ENCODE measurements at places on chromosomes 3 and 15.
A peak's percentile ranks its signal among the peaks of the same experiment; 100 is the strongest.

GRCh38 chr3:124174910-124175874, 183.3 kb upstream of the ROPN1 start:
- DNase-seq = no peak

- no peak for DNase-seq
These were observed 560.8 kb downstream of the OCA2 start for GRCh38 chr15:27538325-27538724.

GRCh38 chr15:28989239-28989830, 103.6 kb downstream of the APBA2 start:
- DNase-seq = no peak

- no peak for DNase-seq
These were observed 41.8 kb downstream of the IQCB1 start for GRCh38 chr3:121793078-121793477.

DNA sequence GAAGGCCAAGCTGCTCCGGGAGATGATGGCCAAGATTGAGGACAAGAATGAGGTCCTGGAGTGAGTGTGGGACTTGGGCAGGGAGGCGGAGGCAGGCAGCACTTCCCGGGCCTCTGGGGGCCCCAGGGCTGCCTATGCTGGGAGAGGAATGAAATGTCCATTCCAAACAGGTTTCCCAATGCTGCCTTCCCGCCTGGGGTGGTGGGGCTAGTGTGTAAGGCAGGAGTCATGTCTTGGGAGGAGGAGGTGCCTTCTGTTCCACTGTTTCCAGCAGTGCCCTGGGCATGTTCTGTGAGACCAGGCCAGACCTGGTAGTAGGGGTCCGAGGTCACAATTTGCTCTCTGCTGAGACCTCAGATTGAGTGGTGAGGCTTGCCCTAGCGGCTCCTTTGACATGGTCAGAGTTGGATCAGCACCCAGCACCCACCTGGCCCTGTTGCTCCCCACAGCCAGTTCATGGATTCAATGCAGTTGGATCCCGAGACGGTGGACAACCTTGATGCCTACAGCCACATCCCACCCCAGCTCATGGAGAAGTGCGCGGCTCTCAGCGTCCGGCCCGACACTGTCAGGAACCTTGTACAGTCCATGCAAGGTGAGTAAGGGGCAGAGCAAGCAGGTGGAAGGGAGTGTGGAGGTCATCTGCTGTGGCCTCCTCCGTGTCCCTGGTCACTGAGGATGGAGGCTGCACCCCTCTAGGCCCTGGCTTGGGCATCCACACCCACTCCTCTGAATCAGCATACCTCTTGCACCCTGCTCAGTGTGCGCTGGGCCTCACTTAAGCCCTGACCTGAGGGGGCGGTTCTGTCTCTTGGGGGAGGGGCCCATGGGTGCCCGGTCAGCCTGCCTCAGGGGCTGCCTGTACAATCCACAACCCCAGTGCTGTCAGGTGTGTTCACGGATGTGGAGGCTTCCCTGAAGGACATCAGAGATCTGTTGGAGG, 27.3 kb downstream of the PTPN23 start:
- no peak for DNase-seq

GRCh38 chr3:71062037-71062932, 521.2 kb downstream of the FOXP1 start:
- no peak for DNase-seq

DNA sequence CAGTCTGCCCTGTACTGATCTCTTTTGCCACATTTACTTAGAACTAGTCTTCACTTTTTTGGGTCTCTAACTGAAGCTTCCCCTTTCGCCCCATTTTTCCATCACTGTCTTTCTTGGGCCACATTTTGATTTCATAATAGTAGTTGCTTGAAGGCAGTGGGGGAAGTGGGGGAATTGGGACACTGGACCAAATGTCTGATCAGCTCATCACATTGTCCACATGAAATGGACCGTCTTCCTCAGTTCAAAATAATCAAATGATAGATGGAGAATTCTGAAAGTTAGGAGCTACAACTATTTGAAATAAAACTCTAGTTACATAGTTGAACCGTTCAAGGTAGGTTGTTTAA, 747 bp downstream of the PDCD6IP start:
- no peak for DNase-seq

DNA sequence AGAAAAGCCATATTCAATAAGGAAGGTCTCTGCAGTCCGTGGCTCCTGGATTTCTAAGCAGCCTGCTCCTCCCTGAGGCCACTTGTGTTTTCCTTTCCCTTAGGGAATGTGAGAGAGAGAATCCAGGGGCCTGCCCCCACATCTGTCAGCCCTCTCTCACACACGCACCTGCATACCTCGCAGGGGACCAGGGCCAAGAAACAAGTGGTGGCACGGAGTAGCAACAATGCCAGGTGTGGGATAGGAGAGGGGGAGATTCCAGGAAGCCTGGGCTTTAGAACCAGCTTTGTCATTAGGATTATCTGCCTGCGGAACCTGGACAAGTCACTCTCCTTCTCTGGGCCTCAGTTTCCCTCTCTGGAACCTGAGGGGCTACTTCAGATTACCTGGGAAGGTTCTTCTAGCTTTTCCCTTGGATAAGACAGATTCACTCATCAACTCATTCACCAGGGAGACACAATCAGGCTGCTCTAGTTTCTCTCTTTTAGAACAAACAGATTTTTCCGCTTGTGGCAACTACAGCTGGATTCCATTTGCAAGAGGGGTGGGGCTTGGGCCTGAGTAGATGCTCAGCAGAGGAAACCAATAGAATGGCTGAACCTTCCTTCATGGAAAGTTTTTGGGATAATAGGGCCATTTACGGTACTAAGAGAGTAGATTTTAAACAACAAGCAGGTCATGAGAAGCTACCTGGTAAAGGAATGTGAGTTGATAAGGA, 19.5 kb downstream of the BCL6 start:
- no peak for DNase-seq

- DNase-seq = no peak
These were observed 989.0 kb downstream of the TBL1XR1 start for GRCh38 chr3:176208283-176208682.

DNA sequence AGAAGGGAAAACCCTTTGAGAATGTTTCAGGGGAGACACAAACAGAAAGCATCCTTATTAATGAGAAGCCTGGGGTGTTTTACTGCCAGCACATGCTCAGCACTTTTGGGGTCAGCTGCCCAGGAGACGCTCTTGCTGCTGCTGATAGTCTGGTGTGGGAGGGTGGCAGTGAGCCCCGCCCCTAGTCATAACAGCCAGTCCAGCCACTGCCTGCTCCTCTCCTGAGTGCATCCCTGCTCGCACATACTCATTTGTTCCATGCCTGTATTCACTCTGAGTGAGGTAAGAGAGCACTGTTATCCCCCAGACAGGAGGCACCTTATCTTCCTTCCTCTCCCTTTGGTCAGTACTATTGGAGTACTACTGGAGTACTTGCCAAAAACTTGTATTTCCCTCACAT, 101.3 kb downstream of the ETFA start:
- DNase-seq = no peak

- DNase-seq = peak; percentile 98
These were observed 28.0 kb downstream of the KLHDC8B start for GRCh38 chr3:49199239-49199899.

- no peak for DNase-seq
These were observed 247.4 kb downstream of the KBTBD8 start for GRCh38 chr3:67245545-67245944.

- DNase-seq = no peak
These were observed 73.8 kb downstream of the GOLIM4 start for GRCh38 chr3:168021737-168022450.

DNA sequence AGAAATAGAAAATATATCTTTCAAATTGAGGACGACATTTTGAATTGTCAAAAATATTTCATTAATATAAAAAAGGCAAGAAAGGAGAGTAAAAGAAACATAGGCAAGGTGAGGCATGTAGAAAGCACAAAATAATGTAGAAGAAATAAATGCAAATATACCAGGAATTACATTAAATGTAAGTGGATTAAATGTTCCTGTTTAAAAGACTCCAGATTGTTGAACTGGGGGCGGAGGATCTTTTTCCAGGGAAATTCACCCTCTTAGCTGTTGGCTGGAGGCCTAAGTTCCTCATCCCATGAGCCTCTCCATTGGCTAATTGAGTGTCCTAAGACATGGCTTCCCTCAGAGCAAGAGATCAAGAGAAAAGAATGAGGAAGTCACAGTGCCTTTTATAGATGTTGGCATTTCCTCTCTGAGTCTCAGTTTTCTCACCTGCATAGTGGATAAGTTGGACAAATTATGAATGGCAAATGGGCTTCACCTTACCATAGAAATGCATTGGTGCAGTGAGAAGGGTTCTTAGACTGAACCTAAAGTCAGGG, 147.4 kb upstream of the SMAD3 start:
- DNase-seq = no peak

- peak; percentile 61 for DNase-seq
These were observed 1.8 kb upstream of the SCN5A start for GRCh38 chr3:38651153-38651789.

GRCh38 chr3:51716805-51717204, 9.9 kb downstream of the GRM2 start:
- DNase-seq = no peak

DNA sequence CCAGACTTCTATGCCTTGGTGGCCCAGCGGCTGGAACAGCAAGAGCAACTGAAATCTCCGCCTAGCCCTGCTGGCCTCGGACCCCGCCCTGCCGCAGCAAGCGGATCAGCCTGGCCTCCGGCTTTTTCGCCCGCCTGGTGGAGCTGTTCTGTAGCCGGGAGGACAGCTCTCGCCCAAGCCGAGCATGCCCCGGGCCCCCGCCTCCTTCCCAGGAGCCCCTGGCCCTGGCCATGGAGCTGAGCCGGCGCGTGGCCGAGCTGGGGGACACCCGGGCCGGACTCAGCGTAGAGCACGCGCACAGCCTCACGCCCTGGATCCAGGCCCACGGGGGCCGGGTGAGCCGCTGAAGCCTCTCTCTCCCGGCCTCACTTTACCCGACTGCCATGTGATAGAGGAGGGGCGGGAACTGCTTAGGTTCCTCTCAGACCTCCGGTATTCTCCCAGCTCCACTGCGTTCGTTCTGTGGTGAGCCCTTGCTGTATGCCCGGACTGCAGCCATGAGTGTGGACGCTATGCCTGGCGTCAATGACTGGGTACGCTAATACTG, 24.1 kb upstream of the MRPL3 start:
- DNase-seq = peak; percentile 38

GRCh38 chr3:156764751-156765150, 61.4 kb upstream of the LEKR1 start:
- no peak for DNase-seq

- no peak for DNase-seq
These were observed 83.5 kb downstream of the FOXB1 start for GRCh38 chr15:60087561-60087960.

DNA sequence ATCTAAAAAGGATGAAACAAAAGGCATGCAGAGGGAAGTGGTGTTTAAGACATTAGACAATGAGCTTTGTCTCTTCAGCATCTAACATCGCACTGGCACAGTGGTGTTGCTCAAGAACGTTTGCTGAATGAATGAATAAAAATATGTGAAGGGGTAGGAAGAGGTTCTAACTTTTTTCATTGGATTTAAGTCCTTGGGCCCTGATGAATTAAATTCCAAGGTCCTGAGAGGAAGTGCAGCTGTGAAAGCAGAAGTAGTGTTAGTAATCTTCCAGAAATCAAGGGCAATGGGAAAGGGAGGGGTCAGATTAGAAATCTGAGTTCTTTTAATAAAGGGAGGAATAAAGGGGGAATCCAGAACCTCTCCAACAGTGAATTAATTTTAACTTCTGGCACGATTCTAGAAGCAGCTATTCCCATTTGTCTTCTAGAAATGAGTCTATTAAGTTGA, 29.6 kb downstream of the TLNRD1 start:
- DNase-seq = no peak

DNA sequence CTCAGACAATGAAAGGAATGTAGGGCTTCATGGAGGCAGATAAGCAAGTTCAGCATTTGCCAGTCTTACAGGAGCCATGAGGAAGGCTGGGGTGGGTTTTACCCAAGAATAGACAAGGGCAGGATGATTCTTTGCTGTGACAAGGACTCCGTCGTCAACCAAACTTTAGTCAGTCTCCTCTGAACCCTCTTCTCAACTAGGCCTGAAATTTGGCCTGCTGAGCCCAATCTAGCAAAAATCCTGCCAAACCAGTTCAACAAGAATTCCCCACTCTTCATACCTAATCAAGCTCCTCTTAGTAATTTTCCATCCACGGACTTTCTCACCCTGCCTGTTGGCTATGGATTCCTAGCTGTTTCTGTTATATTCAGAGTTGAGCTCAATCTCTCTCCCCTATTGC, 280.5 kb downstream of the TBL1XR1 start:
- no peak for DNase-seq

DNA sequence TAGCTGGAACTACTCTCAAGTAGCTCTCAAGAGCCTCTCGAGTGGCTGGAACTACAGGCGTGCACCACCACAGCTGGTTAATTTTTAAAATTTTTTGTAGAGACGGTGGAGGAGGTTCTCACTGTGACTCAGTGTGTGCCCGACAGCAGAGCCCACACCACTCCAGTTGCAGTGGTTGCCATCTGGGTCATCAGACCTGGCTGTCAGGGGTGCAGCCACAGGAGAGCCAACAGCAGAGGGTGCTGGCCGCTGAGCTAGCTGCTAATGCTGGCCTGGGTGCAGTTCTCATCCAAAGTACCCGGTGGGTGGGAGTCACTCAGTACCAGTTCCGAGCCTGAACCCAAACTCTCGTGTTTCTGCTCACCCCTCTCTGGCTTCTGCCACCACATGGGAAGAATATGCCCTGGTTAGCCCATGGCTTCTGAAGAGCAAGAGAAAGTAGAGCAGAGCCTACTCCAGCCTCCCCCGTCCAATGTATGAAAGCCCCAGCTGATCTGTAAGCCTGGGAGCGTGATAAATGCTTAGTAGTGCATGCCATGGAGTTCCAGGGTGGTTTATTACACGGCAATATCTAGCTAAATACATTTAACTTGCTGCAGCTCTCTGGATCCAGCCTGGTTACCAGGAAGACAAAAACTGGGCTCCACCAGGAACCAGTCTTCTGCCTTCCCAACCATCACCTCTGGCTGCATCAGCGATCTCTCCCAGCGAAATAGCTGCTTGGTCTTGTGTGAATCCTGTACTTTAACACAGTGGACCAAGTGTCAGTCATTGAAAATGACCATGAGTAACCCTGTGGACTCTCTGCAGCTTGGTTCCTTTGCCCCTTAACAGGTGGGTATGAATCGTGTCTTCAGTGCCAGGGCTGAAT, 17.1 kb downstream of the UMPS start:
- DNase-seq = no peak

All from left ventricle myocardium inferior (tissue), 1 donor.